ENCODE measurements at places on chromosomes 1 and 21.

GRCh38 chr1:209609791-209610630 is 26.5 kb downstream of the CAMK1G start:
- DNase-seq: no peak

- no peak for DNase-seq
Observed at GRCh38 chr1:197787056-197787455, 11.8 kb upstream of the DENND1B start.

DNA sequence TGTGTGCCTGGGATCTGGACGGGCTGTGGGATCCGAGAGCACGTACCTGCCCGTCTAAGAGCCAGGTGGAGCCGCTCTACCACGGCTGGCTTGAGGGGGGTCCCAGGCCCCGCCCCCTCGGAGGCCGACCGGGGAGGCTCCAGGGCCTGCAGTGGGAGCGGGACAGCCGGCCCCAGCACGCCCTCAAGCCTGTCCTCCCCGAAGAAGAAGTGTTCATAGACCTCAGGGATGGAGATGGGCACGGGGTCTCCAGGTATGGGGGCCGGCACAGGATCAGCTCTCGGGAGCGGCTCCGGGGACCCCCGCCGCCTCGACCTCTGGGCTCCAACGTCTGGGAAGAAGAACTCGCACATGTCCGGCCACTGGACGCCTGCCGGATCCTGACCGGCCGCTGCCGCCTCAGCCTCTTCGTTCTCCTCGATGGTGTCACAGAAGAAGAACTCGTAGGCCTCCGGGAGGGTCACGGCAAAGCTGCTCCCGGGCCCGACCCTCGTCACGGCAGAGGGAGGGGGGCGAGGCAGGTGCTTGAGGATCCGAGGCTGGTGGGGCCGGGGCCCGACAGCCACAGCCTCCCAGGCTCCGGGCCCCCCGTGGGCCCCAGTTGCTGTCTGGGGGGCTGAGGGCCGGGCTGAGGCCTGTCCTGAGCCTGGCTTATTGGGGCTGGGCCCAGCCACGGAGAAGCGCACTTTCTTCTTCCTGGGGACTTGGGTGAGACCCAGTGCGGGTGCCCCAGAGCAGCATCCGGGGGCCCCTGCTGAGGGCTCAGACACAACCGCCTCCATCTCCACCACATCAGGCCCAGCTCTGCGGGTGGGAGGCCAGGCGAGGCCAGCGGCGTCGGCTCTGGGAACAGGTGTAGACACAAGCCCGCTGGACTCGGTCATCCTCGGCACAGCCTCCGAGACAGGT is 2.8 kb downstream of the PERM1 start:
- no peak for DNase-seq

GRCh38 chr1:67704351-67704750 is 19.4 kb downstream of the GADD45A start:
- no peak for DNase-seq

Measured in left lobe of liver (tissue), 2 donors.